ENCODE measurements at places on chromosomes 6 and 20.
A peak's percentile ranks its signal among the peaks of the same experiment; 100 is the strongest.

DNA sequence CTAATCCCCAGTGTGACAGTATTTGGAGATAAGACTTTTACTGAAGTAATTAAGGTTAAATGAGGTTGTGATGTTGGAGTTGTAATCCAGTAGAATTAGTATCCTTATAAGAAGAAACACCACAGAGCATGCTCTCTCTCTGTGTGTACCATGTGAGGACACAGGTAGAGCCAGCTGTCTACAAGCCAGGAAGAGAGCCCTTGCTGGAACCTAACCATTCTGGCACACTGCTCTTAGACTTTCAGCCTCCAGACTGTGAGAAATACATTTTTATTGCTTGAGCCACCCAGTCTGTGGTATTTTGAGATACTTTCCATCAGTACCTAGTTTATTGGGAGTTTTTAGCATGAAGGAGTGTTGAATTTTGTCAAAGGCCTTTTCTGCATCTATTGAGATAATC is 110.2 kb downstream of the PHF3 start:
- no peak for DNase-seq

DNA sequence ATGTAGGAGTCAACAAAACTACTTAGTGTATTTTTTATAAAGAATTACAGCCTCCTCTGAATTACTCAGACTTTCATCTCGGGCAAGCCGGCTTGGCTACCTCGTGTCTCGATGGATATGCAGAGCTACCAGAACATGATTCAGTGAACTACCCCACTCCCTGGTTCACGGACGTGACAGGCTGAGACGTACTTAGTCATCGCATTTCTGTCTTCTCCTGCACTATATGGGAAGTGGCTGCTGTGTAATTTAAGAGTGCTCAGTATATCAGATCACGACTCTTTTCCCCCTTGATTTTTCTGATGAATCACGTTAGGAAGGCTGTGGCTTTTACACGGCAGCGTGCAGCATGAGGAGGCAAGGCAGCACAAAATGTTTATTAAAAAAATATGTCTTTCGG is 302.7 kb upstream of the ZFP64 start:
- no peak for DNase-seq

DNA sequence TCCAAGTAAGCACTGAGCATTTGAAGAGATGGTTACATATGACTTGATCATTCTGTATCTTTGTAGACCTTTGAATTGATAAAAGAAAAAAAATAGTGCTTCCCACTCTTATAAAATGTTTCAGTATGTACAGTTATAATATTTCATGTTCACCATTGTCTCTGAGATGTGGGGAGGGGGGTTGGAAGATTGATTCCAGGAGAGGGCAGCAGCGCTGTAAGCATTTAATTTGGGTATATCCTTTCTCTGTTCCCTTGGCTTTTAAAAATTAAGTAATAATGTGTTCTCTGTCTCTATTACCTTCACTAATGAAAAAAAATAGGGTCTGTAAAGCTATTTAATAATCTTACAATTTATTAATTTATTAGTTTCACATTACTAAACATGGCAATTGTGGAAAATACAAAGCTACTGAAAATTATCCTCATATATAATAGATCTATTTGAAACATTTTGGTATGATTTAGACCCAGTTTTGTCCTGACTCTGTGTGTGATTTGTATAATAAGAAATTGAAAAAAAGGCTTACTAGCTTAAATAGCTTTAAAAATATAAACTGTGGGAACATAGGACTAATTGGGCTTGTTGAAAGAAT is 341.2 kb downstream of the CDKAL1 start:
- peak; percentile 40 for DNase-seq

DNA sequence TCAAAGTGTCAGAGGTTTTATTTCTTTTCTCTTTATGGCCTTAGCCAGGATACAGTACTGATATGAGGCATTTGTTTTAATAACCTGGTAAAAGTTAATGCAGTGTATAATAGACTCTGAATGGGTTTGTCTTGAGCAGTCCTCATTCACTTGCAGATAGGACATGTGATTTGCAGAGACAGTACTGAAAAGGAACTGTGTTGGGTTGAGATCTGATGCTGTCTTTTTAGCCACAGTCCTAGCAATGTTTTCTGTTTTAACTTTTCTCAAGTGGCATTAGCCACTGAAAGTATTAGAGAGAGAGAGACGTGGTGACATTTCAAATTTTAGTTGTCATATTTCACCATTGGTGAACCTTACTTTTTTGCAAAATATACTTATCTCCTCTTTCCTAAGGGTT is 547.2 kb upstream of the MAN1A1 start:
- DNase-seq, result no peak

DNA sequence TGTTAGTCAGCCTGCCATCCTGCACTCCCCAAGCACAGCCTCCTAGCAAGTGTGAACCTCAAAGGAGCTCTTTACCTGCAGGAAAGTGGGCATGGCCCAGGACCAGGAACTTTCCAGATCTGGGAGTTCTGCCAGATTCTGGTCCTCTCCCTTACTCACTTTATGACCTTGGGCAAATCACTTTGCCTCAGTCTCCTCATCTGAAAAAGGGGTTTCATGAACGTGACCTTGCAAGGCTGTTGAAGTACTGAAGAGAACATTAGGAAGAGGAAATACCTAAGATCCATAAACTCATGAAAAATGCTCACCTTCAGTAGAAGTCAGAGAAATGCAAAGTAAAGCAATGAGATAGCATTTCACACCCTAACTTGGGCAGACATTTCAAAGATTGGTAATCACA is 26.8 kb upstream of the DSN1 start:
- DNase-seq, result no peak

- DNase-seq, result no peak
These were observed 36.1 kb downstream of the ELOVL2 start for GRCh38 chr6:11007715-11008608.

GRCh38 chr20:63206878-63207277 is 9.1 kb downstream of the YTHDF1 start:
- no peak for DNase-seq

DNA sequence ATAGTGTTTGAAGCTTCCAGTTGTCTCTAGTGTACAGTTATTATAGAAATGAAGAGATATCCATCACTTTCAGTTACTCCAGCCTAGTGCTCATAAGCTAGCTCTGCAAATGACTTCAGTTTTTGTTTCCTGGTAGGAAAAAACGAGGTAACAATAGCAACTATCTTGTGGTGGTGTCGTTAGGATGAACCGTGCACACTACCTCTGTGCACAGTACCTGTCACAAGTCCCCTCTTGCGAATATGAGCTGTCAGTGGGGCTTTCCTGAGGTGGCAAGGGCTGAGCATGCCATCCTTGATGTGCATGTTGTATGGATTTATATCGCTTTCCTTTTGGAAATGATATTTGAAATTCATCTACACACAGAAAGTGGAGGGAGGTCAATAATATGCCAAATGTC is 151.8 kb downstream of the ARID1B start:
- no peak for DNase-seq

DNA sequence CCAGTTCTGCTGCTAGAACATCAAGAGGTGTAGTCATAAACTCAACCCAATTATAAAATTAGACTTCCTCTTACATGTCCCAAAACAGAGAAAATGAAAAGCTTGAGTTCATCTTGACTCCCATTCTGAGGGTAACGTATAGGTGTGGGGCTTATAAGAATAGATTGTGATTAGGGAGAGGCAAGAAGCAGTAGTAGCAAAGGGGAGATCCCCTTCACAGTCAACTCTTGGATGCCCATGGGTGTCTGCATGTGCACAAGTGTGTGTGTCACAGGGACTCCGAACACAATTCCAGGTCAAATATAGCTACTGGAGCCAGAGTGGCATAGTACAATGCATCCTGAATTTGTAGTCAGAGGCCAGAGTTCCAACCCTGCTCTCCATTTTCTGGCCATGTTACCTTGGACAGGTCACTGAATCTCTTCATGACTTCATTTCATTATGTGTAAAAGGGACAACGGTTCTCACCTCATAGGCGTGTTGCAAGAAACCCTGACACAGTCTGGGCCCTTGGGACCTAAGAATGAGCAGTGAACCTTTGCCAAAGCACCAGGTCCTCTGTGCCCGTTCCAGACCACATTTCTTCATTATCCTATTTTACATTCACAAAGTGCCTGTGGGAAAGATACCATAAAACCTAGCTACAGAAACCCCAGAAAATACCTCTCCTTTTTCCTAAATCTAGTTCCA is 11.8 kb downstream of the GSTA4 start:
- DNase-seq, result no peak

- no peak for DNase-seq
These were observed 514.1 kb downstream of the TENT5A start for GRCh38 chr6:81238390-81238789.

GRCh38 chr6:25365154-25365553 is 86.0 kb downstream of the CARMIL1 start:
- DNase-seq, result no peak

- DNase-seq, result no peak
These were observed 281.8 kb downstream of the RNF144B start for GRCh38 chr6:18668994-18669393.

- no peak for DNase-seq
These were observed 441.4 kb downstream of the BCKDHB start for GRCh38 chr6:80547827-80548226.

DNA sequence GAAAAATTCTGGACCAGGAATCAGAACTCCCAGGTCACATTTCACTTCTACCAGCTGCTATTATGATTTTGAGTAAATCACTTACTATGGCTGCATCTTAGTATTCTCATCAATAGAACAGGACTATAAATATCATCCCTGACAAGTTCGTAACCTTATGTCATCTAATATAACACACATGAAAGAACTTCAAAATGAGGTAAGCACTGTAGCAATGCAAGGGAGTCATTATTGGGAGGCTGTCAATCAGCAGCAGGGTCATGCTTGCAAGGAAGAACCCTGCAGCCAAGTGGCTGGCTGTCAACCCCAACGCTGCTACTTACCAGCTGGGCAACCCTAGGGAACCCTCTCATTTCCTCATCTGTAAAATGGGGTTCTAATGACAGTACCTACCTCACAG is 123.3 kb upstream of the B3GAT2 start:
- DNase-seq, result no peak

- no peak for DNase-seq
These were observed 266.8 kb downstream of the DOK5 start for GRCh38 chr20:54742193-54742592.

GRCh38 chr6:161222706-161223234 is 51.1 kb downstream of the AGPAT4 start:
- no peak for DNase-seq

GRCh38 chr6:135323202-135323668 is 142.1 kb downstream of the MYB start:
- DNase-seq, result peak; percentile 79

GRCh38 chr6:125041740-125042459 is 79.7 kb downstream of the RNF217 start:
- no peak for DNase-seq

DNA sequence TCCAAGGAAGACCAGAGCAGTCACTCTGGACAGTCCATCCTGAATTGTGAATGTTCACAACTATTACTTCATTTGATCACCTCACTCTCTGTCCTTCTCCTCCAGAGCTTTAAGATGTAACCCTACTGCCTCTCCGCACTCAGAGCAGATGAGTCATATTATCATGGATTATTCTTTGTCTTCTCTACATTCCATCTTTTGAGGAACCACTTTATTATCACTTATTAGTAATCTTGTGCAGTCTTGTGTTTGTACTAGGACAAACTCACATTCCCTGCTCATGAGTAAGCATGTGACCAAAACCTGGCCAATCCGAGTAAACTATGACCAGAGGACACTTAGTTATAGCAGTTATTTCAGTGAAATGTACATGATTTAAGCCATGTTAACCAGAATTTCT is 401.5 kb upstream of the ADGRB3 start:
- DNase-seq, result no peak

- no peak for DNase-seq
These were observed 141.5 kb downstream of the VEGFA start for GRCh38 chr6:43911354-43912115.

- DNase-seq, result no peak
These were observed 610.3 kb downstream of the KHDRBS2 start for GRCh38 chr6:61675734-61676133.

GRCh38 chr20:59777814-59778575 is 155.4 kb downstream of the SYCP2 start:
- no peak for DNase-seq

DNA sequence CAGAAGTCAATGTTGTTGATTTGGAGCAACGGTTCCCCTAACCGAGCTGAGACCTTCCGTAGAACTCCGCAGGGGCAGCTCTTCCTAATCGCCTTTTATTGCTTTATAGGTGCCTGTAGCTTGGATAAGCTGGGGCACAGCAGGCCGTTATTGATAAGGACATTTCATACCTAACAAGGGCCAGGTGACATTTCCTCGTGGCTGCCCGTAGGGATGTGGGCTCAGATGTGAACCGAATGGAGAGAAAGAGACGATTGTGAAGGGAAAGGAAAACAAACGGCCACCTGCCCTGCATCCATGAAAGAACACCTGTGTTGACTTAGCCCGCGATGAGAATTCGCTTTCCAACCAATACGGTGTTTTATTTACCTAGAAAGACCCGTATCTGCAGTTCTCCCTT is 53.3 kb upstream of the DACT2 start:
- DNase-seq, result no peak

GRCh38 chr6:129929433-129929832 is 68.3 kb upstream of the TMEM244 start:
- DNase-seq, result no peak

GRCh38 chr6:81890846-81891245 is 138.4 kb upstream of the TENT5A start:
- no peak for DNase-seq

DNA sequence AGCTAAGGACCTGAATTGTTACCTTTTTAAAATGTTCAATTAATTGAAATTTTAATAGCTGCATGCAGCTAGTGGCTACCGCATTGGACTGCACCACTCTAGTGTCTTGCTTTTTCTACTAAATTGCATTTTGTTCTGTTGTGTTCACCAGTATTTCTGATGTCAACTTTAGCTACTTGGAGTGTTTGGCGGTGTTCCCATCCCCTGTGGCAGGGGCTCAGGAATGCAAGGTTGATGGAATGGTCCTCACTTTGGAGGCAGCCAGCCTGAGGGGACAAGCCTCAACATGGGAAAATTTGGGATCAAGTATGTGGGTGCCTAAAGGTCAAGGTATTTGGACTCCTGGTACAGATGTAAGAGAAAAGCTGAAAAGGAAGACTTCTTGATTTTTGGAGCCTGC is 230.1 kb upstream of the PRND start:
- DNase-seq, result no peak

DNA sequence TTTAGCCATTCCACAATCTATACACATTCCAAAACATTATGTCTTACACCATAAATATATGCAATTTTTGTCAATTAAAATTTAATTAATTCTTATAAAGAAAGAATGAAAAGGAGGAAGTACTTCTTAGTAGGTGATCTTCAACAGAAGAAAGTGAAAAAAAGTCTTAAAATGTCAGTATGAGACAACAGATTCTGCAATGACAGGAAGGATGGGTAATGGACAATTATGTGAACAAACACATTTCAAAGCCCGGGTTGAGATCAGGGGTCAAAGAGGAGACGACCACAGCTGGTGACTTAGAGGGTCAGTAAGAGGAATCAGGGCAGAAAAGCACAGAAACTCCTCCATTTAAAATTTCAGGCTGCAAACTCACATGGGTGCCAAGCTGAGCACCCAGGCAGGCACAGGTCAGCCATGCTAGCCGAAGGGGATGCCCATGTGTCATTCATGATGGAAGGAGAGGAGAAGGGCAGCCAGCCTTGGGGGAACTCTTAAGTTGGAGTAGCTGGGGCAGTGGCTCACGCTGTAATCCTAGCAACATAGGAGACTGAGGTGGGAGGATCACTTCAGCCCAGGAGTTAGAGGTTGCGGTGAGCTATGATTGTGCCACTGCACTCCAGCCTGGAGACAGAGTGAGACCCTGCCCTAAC is 11.0 kb downstream of the VSX1 start:
- no peak for DNase-seq

Measured in DND-41 (cell line).